ENCODE measurements at places on chromosomes 5 and 9. TPM values are rescaled to one million over a fixed set of nuclear protein-coding genes. Genes with fewer than 3 reads are reported as not detected.

The DBH gene
- total RNA-seq: 0.18 TPM

The PTCH1 gene
- 15.5 TPM for total RNA-seq

The BRINP1 gene
- total RNA-seq: 31.2 TPM

The F2R gene
- 14.9 TPM for total RNA-seq

The PCDHB2 gene
- total RNA-seq: 10.5 TPM

The GPX8 gene
- 14.2 TPM for total RNA-seq

The NR2F1 gene
- 30.9 TPM for total RNA-seq

The FBP2 gene
- total RNA-seq: not detected

The IQGAP2 gene
- total RNA-seq: 74.8 TPM

DNA sequence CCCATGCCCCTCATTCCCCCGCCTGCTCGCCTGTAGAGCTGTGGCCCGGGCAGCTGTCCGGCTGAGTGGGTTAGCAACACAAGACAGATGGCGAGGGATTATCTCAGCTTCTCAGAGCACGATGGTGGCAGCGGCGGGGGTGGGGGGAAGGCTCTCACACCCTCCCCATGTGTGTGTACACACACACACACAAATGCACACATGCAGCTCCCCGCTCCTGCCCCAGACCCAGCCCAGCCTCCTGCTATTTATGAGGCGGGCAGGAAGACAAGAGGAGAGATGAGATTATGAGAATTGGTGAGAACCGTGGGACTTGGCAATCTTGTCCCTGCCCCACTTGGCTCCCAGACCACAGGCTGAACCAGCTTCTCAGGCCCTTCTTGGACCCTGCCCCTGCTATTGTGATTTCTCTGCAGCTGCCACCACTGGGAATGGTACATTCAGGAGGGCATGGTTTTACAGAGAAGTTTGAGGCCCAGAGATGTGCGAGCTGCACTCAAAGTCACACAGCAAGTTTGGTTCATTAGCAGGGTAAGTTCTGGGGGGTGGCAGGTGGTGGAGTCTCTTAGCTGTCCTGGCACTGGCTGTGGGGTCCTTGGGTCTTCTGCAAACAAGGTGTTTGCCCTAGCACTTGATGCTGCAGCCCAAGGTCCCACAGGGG, 51.0 kb upstream of the PSD2 start:
- ATAC-seq: no peak

- no peak for ATAC-seq
Measured at GRCh38 chr5:83285661-83286398, 185.7 kb upstream of the VCAN start.

DNA sequence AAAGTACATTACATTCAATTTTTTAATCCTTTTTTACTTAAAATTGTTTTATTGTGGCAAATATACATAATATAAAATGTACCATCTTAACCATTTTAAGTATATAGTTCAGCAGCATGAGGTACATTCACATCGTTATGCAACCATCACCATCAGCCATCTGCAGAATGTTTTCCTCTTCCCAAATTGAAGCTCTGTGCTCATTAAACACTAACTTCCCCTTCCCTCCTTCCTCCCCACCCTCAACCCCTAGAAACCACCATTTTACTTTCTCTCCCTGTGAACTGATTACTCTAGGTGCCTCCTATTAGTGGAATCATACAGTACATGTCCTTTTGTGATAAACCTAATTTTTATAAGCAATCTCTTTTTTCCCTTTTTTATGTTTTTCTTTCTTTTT, 15.6 kb downstream of the TEX53 start:
- ATAC-seq: no peak

DNA sequence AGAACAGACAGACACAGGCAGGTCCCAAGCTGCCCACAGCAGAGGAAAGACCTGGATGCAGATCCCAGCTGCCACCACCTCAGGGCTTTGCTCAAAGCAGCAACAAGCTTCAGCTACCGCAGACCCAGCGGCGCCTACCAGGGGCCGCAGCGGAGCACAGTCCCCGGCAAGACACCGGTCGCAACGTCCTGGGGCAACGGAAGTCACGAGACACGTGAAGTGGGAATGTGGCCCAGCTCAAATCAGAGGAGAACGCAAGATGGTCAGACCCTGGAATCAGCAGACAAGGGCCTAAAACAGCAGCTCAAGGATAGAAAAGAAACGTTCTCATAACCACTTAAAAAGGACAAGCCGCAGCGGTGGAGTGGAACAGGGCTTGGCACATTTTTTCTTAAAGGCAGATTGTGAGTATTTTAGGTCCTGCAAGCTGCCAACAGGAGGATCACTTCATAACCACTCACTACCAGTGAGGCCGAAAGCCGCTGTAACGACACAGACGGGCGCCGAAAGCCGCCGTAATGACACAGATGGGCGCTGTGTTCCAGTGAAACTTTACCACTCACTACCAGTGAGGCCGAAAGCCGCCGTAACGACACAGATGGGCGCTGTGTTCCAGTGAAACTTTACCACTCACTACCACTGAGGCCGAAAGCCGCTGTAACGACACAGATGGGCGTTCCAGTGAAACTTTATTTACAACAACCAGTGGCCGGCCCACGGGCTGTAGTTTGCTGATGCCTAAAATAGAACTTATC, 21.7 kb downstream of the SLC9A3 start:
- no peak for ATAC-seq

DNA sequence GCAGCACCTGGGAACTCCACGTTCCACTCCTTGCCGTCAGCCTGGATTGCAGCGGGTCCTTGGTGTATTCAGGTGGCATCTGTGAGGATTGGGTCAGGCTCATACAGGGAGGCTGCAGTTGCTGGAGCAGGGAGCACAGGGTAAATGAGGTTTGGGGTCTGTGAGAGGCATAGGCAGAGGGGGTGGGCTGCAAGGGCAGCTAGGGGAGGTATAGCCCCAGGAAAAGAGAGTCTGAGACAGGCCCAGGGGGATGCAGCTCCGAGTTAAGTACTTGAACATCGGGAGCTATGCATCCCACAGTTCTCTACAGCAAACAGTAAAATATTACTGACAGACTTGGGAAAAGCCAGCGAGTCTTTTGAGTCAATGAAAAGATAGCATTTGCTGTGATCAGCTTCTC, 101.6 kb downstream of the TRIO start:
- no peak for ATAC-seq

- no peak for ATAC-seq
Measured at GRCh38 chr5:36770125-36770524, 106.4 kb upstream of the NIPBL start.

- ATAC-seq: peak; percentile 81
Measured at GRCh38 chr9:91814753-91815152, 135.3 kb downstream of the ROR2 start.
